ENCODE measurements at places on chromosomes 5 and 9.

- no peak for DNase-seq
Measured at GRCh38 chr9:120616966-120617935, 37.3 kb upstream of the CDK5RAP2 start.

- DNase-seq, result no peak
Measured at GRCh38 chr9:126695186-126695585, 81.5 kb downstream of the LMX1B start.

GRCh38 chr9:128094950-128095544 lies 27.0 kb downstream of the SLC25A25 start:
- no peak for DNase-seq

DNA sequence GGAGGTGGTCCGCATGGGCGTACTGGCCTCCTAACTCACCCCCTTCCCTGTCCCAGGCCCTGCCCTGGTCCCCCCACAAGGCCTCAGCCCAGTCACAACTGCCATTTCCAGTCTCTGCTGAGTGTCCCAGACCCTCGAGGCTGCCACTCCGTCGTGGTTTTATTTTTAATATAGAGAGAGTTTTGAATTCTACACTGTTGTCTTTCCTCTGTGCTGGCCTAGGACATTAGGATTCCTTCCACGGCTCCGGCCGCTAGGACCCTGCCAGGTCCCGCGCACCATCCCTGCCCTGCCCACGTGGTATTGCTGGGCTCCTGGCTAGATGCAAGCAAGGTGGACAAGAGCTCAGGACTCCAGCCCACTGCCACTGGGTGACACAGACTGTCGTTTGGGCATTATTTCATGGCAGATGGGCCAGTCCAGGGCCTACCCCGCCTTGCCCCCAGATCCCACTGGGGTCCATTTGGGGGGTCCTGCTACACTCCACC lies 53.3 kb downstream of the SAR1B start:
- DNase-seq, result no peak

DNA sequence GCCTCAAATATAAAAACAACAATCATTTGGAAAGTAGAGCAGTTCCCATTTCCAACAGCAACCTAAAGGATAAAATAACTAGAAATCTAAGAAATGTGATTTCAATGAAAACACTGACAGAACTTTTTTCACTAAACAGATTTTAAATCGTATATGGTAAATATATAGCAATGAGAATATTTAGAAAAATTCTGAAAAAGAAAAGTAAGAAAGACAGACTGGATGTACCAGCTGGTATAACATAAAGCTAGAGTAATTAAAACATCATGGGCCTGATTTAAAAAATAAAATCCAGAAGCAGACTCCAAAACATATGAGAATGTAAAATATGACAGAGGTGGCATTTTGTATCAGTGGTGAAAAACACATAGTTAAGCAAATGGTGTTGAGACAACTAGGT lies 308.9 kb downstream of the MLLT3 start:
- no peak for DNase-seq

DNA sequence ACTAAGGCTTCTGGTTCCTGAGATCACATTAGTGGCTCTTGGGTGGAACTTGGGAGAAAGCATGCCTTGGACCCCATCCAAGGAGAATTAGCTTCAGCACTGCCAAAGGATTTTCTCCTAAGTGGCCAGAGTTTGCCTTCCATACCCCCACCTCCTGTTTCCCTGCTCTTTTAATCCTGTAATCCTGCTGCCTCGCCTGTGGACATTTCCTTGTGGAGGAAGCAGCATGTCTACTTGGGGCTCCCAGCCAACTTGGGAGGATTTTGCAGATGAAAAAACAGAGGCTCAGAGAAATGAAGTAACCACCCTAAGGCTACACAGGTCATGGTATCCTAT lies 1.6 kb downstream of the ARSI start:
- no peak for DNase-seq

DNA sequence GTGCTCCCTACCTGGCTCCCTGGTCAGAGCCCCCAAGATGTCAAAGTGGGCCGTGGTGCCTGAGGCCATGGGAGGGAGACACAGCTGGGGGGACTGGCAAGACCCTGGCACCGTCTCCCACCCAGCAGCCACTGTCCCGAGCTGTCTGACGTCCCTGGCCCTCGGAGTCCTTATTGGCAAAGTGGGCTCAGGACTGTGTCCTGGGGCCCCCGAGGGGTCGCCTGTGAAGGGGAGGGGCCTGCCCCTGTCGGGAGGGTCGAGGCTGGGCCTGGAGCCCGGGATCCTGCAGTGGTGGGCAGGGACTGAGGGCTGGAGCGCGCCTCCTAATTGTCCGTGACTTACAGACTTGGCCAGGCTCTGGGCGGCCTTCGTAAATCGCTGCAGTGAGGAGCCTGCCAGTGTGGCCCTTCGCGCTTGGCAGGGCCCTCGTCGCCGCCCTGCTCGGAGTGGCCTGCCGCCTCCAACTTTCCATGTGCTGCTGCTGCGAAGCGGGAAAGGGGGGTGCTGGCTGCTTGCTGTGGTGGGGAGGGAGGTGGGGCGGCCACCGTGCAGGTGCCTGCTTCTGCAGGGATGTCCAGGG lies 13.7 kb downstream of the MYMK start:
- DNase-seq, result no peak

- no peak for DNase-seq
Measured at GRCh38 chr9:13956107-13956506, 357.8 kb downstream of the NFIB start.

DNA sequence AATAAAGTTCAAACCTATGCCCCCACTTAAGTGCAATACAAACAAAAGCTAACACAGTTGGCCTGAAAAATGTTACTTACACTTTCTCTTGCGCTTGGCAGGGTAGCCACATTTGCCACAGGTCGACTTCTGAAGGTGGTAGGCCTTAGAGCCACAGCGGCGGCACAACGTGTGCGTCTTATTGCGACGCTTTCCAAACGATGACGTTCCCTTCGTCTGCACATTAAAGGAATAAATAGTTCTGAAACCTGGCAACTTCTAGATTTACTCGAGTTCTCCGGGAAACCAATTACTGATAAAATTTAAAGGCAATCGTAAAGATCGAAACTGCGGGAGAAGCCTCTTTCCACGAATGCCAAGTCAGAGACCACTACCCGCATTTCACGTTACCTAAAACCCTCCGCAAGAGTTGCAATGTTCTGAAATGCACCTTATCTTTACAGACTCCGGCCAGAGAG lies 602 bp downstream of the RPL37 start:
- no peak for DNase-seq

GRCh38 chr9:133294257-133294656 lies 19.3 kb upstream of the ABO start:
- DNase-seq, result no peak

DNA sequence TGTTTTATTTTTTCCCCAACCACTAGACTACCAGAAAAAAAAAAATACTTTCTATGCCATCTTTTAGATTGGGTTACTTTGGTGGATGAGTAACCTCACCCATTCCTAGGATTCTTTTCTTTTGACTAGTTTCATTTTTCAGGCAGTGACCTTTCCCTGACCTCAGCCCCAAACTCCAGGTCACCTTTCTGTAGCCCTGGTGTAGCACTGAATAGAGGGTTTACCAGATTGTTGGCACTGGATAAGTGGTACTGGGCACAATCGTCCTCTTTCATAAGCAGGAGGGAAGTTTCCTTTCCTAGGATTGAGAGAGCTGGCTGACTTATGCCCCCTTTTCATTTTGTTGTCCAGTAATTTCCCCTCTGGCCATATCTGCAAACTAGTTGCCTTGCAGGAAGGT lies 169.4 kb upstream of the TMEM161B start:
- no peak for DNase-seq

DNA sequence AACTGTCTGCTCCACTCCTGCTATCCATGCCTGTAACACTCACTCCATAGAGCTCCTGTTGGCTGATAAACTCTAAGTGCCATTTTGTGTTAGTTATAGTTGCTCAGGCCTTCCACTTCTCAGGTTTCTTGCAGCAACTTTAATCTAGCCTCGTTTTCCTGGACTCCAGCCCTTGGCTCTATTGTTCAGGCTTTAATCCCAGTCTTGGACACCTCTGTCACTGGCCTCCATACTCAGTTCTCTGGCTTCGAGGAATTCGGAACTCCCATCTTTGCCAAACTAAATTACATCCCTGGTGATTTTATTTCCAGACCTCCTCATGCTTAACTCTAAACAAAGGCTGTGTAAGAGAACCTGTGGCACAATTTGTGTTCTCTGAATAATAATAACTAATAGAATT lies 39.8 kb downstream of the EMB start:
- no peak for DNase-seq

DNA sequence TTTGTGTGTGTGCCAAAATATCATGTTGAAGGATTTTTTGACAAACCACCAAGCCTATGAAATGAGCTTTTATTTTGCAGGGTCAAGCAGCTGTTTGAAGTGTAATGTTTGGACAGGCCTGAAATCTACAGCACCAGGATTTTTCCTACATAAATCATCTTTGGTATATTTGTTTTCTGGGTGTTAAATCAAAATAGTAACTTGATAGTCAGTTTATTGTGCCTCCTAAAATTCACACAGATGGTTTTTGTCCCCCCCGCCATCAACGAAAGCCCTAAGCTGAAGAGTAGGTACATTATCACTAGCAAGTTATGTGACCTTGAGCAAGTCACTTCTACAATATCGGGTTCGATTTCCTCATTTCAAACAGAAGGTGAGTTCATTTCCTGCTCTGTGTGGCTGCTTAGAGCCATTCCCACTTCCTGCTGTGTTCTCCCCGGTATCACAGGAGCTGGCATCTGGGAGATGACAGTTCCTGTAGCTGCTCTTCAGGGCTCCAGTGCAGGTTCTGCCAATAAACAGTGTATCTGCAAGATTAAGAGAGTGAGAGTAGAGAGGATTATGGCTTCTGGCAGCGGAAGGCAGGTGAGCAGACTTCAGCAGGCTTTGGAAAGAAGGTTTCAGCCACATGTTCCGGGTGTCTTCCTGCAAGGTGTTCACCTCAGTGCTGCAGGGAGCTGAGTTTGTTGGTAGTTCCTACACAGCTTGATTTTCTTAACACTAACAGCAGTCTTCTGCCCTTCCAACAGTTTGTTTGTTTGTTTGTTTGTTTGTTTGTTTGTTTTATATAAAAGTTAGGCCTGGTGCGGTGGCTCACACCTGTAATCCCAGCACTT lies 48.4 kb upstream of the GNE start:
- no peak for DNase-seq

GRCh38 chr9:32969270-32969669 lies 32.2 kb downstream of the APTX start:
- no peak for DNase-seq

DNA sequence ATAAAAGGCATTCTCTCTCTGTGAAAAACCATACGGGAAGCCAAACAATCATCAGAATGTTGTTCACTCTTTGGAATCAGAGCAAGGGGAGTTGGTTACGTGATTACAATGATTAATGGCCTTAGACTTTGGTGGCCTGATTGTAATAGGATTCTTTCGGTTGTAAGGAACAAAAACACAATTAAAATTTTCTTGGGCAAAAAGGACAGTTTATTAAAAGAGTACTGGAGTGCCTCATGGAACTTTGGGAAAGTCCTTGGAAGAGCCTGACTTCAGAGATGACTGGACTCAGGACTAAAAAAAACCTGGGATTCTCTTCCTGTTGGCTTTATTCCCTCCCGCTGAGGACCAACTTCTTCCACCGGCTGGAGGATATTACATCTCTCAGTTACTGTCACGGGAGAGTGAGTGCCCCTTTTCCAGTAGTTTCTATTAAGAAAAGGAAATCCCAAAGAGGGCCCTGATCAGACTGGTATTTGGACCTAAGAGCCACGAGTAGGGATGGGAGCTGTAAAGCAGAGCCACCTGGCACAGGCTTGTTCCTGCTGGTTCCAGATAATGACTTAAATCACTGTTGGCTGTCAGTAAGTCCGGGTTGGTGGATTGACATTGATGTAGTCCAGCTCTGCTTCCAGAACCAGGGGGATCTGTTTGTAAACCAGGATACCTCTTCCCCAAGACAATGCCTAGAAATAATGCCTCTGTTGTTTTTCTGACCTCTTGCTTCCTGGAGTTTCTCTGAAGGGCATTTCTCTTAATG lies 53.9 kb downstream of the CFAP95 start:
- DNase-seq, result no peak

GRCh38 chr5:114355086-114355830 lies 6.6 kb upstream of the KCNN2 start:
- no peak for DNase-seq

GRCh38 chr5:136743052-136743451 lies 377.7 kb upstream of the TRPC7 start:
- no peak for DNase-seq

DNA sequence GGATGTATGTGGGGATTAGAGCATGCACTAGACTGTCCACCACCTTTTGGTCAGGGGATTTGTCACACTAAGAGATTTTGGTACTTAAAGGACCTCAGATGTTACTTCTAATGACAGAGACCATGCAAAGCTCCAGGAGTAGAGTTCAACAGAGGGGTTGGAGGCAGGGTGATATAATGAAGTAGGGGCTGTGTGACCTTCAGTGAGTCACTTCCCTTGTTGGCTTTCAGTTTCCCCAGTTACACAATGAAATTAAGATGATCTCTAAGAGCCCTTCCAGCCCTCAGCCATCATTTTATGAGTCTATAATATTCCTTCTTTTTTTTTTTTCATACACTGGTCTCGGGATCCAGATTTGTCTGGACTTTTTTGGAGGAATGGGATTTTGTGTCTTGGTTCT lies 26.8 kb downstream of the GLRA1 start:
- DNase-seq, result no peak

GRCh38 chr5:863244-863805 lies 12.5 kb upstream of the ZDHHC11 start:
- DNase-seq, result no peak

DNA sequence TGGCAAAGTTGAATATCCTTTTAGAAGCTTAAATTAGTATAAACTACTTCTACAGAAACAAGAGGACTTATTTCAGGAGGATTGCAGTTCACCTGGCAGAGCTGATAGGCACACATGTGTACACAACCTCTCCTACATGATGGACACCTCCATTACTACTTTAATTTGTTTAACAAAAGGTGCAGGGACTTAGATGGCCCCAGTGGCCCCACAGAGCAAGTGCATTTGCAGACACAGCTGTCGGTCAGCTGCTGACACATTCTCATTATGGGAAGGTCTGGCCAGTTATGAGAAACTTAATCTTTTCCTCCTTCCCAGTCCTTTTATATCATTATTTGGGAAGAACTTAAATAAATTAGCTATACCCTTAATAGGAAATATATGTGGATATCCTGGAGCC lies 28.3 kb downstream of the TDRD7 start:
- DNase-seq, result no peak

GRCh38 chr5:122063836-122064235 lies 14.2 kb downstream of the LOX start:
- no peak for DNase-seq

GRCh38 chr9:76677481-76678055 lies 86.7 kb upstream of the PCA3 start:
- DNase-seq, result no peak

GRCh38 chr5:10320793-10321192 lies 13.1 kb upstream of the CMBL start:
- DNase-seq, result no peak

GRCh38 chr5:91211997-91212713 lies 171.0 kb downstream of the ARRDC3 start:
- DNase-seq, result no peak

DNA sequence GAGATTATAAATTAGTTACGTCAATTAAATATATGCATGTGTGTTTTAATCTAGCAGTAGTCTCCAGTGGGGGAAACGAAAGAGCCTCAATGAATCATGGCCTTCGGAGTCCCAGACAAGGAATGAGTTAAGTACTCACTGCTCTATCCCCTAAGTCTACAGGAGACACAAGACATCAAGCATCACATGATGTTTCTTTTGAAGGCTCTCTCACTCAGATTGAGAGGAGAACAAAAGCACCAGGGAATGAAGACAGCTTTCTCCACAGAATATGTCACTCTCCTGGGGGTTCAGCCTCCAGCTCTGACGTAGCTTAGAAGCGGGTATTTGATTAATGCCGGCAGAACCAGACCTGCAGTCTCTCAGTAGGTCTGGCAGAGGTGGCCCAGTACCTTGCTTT lies 381.4 kb downstream of the ACTL7B start:
- DNase-seq, result no peak
